Dorsolateral prefrontal cortex (tissue), 122 donors: ENCODE measurements at places on chromosomes 1 and 21. TPM values are rescaled to one million over a fixed set of nuclear protein-coding genes. Genes with fewer than 3 reads are reported as not detected.

DNA sequence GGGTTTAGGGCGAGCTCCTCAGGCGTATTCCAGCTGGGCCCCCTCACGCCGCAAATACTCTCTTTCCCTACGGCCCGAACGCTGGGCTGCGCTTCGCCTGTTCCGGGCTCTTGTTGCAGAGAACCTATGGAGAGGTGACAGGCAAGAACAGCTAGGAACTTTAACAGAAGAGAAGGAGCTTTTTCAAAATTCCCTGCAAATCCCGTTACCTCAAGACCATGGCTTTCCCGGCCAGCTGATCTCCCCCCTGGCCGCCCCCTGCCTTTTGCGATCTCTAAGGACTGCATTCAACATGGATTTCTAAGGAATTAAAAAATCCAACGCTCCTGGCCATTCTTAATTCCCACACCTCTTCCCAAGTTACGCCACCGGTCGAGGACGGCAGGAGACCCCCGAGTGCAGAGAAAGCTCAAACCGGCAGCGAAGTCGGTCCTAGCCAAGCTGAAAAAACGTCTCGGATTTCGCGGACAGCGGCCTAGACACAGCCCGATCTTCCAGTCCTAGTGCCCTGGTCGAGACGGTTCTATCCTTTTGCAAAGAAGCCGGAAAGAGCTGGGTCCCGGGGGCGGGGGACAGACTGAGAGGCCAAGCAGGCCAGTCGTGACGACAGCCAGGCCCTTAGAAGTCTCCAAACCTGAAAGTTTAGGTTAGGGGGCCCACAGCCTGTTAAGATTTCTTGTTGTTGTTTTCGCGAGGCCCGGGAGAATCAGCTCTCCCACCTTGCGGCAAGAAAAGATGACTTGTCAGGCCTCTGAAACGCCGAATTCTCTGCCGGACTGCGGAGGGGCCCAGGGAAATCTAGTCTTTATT lies 1.1 kb upstream of the TBX15 start:
- DNase-seq, result no peak

DNA sequence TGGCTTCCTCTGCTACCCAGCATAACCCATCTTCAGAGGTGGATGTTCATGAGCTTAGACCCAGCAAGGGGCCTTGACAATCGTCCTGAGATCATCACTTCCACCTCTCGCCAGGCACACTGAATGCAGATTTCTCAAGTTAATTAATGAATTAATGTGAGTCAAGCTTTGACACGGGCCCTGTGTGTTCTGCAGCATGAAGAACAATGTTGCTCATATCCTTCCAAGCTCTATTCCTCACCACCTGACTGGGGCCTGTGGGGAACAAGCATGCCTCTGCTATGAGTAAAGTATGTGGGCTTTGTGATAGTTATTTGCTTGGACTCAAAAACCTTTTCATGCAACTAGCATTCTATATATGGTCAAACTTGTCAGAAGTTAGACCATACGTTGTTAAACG lies 122.0 kb downstream of the SEC16B start:
- DNase-seq, result no peak

The SLC22A15 gene
- 20.1 TPM for total RNA-seq

The MRPL20 gene
- 94.6 TPM for total RNA-seq

- no peak for DNase-seq
These were observed 33.4 kb downstream of the PTGER3 start for GRCh38 chr1:71014178-71014579.

The SAMSN1 gene
- total RNA-seq, result 4.5 TPM

DNA sequence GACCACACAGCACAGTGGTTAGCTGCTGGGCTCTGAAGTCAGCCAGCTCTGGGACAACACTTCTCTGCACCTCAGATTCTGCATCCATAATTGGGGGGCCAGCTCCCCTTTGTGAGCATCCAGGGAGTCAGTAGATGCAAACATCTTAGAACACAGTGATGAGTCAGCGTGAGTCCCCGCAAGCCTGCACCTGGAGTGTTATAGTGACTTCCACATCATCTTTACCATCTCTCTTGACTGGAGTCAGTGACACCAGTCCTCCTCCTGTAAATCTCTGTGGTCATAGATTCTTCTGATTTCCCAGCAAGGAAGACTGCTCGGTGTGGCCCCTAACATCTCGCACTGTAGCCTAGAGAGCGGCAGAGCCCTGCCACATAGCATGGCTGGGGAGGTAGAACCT lies 13.9 kb upstream of the EDN2 start:
- DNase-seq, result no peak

The ANGPTL7 gene
- total RNA-seq, result 0.35 TPM

- DNase-seq, result no peak
These were observed 1.2 kb downstream of the PIGP start for GRCh38 chr21:37071561-37072273.

GRCh38 chr1:145997016-145997717 lies 788 bp upstream of the TXNIP start:
- DNase-seq, result no peak

DNA sequence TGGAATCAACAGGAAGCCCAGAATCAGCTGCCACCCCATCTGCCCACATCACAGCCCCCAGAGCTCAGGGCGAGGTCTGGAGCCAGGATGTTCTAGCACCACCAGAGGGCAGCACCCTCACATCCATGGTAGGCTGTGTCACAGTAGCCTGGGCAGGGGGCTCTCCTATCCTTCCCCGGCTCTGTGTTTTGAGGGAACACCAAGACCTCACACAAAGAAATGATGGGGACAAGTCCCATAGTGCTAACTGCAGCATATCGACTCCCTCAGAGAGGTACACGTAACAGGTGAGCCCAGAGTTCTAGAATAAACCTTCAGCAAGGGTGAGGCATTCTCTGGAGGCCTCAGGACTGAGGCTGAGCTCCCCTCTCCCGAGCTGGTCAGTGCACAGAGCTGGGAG lies 2.3 kb upstream of the KCNC4 start:
- peak; percentile 63 for DNase-seq

- no peak for DNase-seq
These were observed 20.9 kb upstream of the NCMAP start for GRCh38 chr1:24535021-24535424.

DNA sequence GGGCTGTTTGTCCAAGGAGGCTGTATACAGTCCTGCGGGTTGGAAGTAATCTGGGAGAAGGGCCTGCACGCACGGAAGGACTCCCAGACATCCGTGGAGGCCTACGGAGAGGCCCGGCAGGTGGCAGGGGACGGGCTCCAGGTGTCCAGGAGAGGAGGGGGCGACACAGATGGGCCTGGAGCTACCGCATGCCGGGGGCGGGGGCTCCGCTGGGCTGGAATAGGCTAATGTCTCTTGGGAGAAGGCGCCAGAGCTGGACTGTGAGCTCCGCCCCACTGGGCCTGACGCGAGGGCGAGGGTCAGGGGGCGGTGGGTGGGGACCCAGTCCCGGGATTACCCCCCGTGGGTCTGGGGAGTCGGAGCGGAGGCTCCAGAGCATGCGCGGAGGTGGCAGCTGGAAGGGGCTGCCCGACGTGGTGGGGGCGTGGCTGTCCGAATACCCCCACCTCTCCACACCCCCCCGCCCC lies 659 bp downstream of the AGO1 start:
- peak; percentile 34 for DNase-seq

GRCh38 chr1:208606959-208607358 lies 362.8 kb upstream of the PLXNA2 start:
- no peak for DNase-seq

DNA sequence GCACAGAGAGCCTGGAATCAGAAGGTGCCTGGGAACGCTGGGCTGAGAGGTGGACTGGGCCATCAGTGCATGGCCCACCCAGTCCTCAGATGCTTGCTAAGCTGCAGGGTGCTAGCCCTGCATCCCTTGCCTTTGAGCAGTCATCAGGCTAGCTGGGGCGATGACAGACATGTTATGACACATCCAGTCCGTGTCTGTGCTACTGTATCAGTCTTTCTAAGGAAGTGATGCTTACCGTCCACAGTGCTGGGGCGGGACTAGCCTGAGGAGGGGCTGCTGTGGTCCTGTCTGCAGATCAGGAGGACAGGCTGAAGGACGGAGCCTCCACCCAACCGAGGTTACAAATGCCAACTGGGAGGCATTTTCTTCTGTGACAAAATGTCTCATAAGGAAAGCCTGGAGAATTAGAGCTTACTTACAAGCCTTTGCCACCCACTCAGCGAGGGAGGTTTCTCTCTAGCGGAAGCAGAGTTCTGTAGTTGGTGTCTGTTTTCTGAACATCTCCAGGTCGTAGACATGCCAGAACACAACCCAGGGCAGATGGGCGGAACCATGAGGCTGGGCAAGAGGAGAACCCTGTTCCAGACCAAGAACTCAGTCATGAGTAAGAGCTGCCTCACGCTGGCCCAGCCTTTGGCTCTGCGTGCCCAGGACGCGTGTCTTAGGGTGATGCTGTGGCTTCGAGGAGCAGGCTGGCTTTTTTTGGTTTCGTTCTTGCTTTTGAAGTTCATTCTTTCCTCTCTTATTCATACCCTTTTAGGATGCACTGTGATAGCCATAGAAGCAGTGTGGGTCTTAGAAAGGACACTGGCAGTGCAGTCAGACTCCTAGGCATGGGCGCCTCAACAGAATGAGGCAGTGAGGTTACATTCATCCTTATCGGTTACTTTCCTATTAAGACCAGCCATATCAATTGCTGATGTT lies 14.3 kb downstream of the SLFNL1 start:
- no peak for DNase-seq

The CAPZA1 gene
- total RNA-seq, result 78.4 TPM

- no peak for DNase-seq
These were observed 115.0 kb downstream of the SYF2 start for GRCh38 chr1:25117233-25117823.

The TMEM61 gene
- total RNA-seq, result 1.5 TPM

DNA sequence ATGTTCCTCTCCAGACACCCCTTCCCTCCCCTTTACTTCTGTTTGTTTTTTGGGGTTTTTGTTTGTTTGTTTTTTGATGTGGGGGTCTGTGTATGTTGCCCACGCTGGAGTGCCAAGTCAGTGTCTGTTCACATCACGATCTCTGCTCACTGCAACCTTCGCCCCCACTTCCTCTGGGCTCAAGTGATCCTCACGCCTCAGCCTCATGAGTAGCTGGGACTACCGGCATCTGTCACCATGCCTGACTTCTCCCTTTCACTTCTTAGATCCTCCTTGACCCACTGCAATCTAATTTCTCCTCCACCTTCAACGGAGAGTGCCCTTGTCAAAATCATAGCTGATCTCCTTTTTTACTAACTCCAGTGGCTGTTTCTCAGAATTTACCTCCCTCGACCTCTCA lies 100.7 kb upstream of the KIF26B start:
- no peak for DNase-seq

DNA sequence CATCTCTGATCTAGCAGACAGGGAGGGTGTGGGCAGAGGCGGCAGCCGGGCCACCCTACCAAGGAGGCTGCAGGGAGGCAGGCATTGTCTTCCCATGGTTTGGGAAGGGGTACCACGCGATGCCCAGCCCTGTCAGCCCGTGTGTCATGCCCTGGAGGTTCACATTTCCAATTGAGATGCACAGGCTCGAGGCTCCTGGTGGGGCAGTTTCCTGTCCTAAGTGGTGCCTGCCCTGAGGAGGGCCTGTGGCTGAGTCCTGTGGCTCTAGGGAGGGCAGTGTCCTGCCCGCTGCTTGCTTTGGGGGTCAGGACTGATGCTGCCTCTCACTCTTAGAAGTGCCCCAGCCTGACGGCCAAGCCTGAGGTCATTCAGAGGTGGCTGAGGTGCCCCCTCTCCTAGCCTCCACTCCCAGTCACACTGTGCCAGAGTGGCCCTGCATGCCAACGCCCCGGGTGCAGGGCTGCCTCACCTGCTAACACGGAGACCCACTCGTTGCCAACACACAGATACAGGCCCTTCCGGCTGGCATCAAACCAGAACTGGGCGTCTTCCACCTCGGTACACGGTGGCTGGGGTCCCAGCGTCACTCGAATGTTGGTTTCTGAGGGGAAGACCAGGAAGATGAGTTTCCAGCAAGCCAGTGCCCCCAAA lies 11.9 kb downstream of the KRTAP10-1 start:
- no peak for DNase-seq

- DNase-seq, result no peak
These were observed 236.9 kb upstream of the VAMP3 start for GRCh38 chr1:7534061-7534825.

The KIF17 gene
- total RNA-seq, result 26.7 TPM

DNA sequence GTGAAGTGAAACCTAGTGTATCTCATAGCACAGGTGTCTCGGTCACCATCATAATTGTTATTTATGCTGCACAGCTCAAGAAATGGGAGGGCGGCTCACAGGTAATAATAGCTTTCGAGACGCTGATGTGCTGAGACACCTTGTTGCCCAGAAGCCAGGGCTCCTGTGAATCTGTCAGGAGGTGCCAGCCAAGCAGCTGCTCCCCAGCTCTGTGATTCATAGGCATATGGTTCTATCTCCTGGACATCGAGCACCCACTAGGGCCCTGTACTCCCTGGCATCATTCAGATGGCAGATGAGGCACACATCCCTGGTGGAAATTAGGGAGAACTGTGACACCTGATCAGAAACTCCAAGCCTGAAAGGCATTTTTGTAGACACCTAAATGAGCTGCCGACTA lies 53.5 kb downstream of the SYT6 start:
- DNase-seq, result no peak

- no peak for DNase-seq
These were observed 11.5 kb downstream of the SH3BGRL3 start for GRCh38 chr1:26291433-26291832.

The ADCY10 gene
- 2.3 TPM for total RNA-seq

GRCh38 chr1:181554465-181554864 lies 71.1 kb downstream of the CACNA1E start:
- DNase-seq, result peak; percentile 71

- no peak for DNase-seq
These were observed 55.7 kb upstream of the RNPC3 start for GRCh38 chr1:103469801-103470200.

The GUCA2A gene
- total RNA-seq, result not detected

GRCh38 chr21:24205319-24205718 lies 1402.0 kb downstream of the MRPL39 start:
- DNase-seq, result no peak

The ZSWIM5 gene
- total RNA-seq, result 8.6 TPM

DNA sequence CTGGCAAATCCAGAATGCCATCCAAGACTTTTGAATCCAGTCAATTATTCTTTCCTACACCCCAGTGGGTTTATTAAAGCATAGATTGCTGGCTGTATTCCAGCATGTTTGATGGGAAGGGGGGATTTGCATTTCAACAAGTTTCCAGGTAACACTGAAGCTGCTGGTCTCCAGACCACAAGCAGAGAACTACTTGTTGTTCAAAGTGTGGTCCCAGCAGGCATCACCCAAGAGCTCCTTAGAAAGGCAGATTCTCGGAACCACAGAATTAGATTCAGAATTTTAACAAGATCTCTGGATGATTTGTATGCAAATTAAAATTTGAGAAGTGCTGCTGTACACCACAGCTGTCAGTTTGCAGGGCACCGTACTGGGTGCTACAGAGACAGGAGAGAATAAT lies 216.3 kb upstream of the FAM78B start:
- DNase-seq, result no peak

The AQP10 gene
- total RNA-seq, result not detected
